ENCODE measurements at places on chromosomes 12 and 14. TPM values are rescaled to one million over a fixed set of nuclear protein-coding genes. Genes with fewer than 3 reads are reported as not detected.
A peak's percentile ranks its signal among the peaks of the same experiment; 100 is the strongest.

The TSPAN19 gene
- total RNA-seq, result not detected

The BCL2L2 gene
- 8.8 TPM for total RNA-seq

The NDUFB1 gene
- total RNA-seq, result 223 TPM

The NPAS3 gene
- 0.19 TPM for total RNA-seq

The KIF26A gene
- total RNA-seq, result 1.3 TPM

The MYBPC1 gene
- 0.07 TPM for total RNA-seq

The RASSF9 gene
- 0.31 TPM for total RNA-seq

The KRT72 gene
- total RNA-seq, result not detected

The AMDHD1 gene
- total RNA-seq, result 46.8 TPM

GRCh38 chr12:89750389-89751351 is 42.0 kb upstream of the ATP2B1 start:
- DNase-seq, result no peak

DNA sequence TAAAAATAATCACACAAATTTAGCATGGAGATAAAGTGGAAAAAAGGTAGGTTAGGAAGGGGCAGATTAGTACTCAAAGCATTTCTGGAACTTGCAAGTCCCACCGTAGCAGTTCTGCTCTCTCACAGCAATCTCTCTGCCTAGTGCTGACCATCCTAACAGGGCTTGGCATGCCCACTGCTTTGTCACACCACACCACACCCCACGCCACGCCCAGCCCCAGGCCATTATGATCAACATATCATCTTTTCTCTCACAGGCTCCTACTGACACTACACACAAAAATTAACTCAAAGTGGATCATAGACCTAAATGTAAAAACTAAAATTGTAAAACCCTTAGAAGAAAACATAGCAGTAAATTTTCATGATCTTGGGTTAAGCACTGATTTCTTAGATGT is 273.7 kb downstream of the DAD1 start:
- DNase-seq, result no peak

DNA sequence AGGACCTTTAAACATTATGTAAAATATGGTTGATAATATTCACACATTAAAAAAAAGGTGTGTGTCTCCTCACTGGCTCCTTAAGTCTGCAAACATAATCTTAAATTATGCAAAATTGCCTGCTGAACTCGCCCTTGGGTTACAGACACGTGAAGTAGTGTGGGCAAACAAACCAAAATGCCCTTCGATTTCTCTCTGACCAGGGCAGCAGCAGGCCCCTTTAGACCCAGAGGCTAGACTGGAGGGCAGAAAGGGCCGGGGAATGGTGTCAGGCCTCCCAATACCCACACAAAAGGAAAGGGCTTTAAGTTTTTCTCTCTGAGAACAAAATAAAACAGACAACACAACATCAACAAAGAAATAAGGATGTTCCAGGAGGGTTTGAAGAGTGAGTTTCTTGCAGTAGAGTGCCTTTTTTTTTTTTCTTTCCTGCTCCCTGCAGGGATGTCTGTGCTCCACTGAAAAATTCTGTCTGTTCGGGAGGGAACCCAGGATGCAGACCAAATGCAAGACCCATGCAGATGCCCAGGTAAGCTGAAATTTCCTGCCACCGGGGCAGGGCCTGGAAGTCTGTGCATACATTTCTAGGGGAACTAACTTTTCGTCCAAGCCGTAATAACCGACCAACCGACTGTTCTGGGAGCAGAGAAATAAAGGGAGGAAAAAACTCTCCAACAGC is 1.7 kb downstream of the TBX3 start:
- DNase-seq, result no peak

DNA sequence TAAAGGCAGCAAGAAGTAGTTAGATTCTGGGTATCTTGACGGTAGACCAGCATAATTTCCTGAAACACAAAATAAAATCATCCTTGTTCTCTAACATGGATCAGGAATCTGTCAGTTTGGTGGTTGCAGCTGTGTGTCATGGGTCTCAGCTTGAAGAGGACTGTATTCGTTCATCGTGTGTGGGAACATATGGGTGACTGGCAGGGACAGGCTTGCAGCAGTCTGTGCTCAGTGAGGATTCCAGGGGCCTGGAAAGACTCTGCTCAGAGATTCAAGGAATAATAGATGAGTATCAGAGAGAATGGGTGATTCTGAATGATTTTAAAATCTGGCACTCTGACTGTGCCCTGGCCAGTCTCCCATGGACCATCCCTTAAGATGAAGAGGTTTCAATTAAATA is 421.6 kb downstream of the APAF1 start:
- no peak for DNase-seq

GRCh38 chr14:28879573-28879996 is 113.0 kb downstream of the FOXG1 start:
- DNase-seq, result no peak

DNA sequence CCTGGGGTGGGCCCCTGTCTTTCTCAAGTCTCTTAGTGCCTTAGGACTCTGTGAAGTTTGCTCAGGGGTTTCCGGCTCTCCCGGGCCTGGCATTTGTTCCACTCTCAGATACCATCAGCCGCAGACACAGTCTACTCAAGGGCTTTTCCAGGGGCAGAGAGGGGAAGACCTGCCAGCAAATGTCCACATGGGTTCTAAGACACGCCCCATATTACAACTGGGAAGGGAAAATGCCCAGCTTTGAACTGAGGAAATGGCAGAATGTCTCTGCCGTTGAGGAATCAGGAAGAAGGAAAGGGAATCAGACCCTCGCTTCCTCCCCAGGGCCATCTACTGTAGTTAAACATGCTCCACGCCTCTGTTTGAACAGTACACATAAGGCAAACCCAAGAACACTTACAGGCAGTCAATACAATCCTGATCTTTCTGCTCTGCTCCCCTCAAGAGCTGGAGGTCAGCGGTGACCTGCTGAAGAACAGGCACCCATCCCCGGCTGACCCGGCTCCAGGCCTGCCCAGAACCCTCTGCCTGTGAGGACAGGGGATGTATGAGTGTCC is 7.9 kb downstream of the CCDC85C start:
- no peak for DNase-seq

DNA sequence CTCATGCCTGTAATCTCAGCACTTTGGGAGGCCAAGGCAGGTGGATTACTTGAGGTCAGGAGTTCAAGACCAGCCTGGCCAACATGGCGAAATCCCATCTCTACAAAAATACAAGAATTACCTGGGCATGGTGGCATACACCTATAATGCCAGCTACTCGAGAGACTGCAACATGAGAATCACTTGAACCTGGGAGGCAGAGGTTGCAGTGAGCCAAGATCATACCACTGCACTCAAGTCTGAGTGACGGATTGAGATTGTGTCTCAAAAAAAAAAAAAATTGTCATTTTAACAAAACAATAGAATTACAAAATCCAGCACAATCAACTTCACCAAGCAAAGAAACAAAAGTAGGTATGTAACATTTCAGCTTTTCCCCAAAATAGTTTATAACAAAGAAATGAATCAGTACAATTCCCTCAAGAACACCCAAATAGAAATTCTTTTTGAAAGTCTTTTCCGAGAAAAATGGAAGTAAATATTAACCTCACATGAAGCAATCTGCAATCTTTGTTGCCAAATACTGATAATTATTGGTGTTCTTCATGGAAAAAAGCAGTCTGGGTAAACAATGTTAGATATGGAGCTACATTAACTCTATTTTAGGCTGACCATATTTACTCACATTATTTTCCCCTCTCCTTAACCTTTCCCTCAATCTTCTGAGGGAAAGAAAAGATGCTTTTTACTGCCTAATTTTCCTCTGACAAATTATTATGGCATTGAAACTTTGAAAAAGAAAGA is 165.9 kb upstream of the ATF7IP start:
- DNase-seq, result no peak

DNA sequence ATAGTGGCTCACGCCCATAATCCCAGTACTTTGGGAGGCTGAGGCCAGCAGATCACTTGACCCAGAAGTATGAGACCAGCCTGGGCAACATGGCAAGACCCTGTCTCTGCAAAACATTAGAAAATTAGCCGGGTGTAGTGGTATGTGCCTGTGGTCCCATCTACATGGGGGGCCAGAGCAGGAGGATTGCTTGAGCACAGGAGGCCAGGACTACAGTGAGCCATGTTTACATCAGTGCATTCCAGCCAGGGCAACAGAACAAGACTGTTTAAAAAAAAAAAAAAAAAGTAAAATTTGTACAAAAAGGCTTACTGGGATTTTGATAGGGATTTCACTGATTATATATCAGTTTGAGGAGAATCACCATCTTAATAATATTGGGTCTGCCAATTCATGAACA is 7.8 kb downstream of the HCFC2 start:
- no peak for DNase-seq

DNA sequence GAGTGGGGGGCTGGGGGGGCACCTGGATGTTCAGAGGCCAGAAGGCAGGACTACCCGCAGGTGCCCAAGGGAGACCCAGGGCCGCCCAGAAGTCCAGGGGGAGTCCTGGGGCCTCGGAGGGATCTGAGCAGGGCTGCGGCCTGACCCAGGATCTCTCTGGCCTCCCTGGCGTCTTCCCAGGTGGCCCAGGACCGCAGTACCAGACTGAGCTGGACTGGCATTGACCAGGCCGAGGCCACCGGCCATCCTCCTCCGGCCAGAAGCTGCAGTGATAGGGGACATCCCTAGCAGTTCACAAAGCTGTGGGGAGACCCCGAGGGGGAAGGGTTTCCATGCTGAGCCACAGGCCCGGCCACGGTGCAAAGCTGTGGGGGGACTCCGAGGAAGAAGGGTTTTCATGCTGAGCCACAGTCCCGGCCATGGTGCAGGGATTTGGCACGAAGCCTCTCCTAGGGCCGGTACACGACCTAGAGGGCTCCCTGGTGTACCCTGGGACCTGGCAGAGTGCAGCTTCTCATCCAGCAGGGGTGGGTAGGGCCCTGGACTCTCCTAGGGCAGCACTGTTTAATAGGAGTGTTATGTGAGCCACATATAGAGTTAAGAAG is 24.4 kb downstream of the FBRSL1 start:
- peak; percentile 80 for DNase-seq

DNA sequence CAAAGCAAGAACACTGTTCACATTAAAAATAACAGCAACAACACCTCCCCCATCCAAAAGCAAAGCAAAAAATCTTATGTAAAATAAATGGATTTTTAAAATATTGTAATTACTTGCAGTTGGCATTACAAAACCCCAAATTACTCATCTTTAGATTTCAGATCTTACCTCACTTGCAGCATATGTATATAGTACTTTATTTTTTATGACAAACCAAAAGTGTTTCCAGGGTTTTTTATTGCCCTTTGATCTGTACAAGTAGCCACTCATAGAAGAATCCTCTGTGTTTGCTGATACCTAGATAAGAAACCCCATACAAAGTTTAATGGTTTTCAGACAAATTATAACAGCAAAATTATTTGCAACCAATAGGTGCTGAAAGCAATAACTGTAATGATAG is 12.2 kb upstream of the NR2C1 start:
- DNase-seq, result no peak

DNA sequence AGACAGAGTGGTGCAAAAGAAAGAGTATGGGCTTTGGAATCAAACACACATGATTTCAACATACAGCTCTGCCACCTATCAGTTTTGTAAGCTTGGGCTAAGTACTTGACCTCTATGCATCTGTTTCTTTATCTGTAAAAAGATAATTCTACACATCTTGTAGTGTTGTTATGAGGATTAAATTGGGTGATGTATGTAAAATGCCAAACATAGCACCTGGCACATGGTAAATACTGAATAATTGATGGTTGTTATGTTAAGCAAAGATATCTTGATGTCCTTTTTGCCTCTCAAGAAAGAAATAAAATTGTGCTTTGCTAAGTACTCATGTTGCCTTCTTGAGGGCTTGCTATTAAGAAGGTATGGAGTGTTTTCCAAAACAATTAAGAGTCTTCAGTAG is 2.3 kb upstream of the CSRP2 start:
- DNase-seq, result no peak

DNA sequence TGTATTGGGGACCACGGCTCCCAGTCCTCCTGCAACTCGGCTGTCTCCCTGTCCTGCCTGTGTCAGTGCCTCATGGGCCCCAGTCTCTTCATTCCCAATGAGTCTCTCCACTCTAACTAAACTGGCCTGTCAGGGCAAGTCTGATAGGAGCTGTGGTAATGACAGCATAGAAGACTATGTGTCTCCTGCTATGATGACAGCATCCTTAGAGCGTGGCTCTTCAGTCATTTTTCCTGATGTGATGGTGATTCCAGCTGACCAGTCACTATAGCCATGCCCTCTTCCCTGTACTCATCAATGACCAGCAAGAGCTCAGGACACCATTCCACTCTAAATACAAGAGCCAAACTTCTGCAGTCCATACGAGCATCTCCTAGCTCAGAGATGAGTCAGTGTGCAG is 339.8 kb downstream of the PCNX1 start:
- DNase-seq, result no peak

GRCh38 chr12:26255893-26256645 is 60.7 kb downstream of the SSPN start:
- no peak for DNase-seq

- no peak for DNase-seq
These were observed 145.6 kb downstream of the ATP23 start for GRCh38 chr12:58086930-58087329.

GRCh38 chr12:60100852-60101251 is 505.0 kb downstream of the SLC16A7 start:
- DNase-seq, result no peak

All from right lobe of liver (tissue), 6 donors.